Activated CD8-positive, alpha-beta memory T cell treated with anti-CD3 and anti-CD28 coated beads for 1 hour (primary cell): ENCODE measurements at places on chromosomes 5 and 9.

DNA sequence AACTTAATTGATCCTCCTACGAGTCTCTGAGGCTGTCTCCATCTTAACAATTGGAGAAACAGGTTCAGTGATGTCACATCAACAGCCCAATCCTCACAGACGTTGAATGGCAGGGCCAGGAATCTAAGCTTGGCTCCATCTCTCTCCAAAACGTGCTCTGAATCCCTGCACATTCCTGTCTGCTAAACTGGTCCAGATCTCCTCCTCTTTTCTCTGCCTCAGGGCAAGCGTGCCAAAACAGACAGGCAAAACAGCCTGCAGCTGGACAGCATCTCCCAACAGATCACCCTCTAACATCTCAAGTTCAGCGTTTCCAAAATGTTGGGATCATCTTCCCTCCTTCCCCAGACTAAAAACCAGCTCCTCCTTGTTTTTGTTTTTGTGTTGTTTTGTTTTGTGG, 6.6 kb downstream of the FBP1 start:
- DNase-seq = no peak

- no peak for DNase-seq
Measured at GRCh38 chr9:27590651-27591050, 17.4 kb upstream of the C9orf72 start.

GRCh38 chr9:102479191-102479590, 515.9 kb upstream of the CYLC2 start:
- no peak for DNase-seq

GRCh38 chr9:14157191-14157590, 156.8 kb downstream of the NFIB start:
- no peak for DNase-seq

DNA sequence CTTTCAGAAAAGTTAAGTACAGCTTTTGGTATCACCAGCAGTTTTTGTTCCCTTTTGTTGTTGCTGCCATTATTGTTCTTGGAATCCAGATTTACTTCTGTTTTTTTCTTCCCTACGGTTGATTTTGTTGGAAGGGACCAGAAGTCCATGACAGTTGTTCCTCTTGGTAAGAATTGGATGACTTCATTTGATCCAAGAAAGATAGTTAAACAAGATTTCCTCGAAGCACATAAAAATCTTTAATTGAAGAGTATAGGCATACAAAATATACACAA, 65.4 kb downstream of the CDC42SE2 start:
- DNase-seq = no peak

DNA sequence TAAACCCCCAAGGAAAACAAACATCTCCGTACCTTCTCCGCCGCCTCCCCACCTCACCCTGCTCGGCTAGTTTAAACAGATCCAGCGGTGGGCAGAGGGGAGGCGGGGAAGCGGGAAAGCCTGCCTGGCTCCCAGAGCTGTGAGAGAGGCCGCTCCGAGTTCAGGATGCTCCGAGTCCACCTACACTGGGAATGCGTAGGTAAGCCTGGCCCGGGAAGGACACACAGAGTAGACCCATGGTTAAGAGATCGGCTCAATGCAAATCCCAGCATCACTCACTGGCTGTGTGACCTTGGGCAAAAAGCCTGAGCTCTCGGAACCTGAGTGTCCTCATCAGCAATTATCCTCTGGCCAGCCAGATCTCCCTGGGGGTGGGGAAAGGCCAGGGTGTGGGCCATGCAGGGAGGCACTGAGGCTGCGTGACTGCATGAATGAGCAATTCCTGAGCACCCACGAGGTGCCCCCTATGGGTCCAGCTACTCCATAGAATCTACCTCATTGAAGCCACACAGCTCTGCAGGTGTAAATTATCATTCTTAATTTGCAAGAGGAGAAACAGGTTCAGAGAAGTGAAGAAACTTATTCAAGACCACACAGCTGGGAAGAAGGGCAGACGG, 30.5 kb upstream of the LMX1B start:
- DNase-seq = no peak

DNA sequence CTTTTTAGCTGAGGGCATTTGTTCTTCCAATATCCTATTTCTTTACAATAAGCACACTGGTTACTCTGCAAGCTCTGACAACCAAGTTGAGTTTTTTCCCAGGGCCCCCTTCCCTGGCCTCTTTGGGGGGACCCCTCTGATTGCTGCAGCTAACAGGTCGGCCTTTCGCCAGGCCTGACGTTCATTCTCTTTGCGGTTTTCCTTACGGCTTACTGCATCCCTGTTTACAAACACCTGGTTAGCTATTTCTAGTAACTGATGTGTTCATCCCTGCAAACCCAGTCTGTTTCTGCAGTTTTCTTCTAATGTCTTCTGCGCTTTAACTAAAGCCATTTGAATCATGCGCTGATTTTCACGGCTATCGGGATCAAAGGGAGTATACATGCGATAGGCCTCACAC, 37.5 kb upstream of the PPP1R26 start:
- DNase-seq = no peak

DNA sequence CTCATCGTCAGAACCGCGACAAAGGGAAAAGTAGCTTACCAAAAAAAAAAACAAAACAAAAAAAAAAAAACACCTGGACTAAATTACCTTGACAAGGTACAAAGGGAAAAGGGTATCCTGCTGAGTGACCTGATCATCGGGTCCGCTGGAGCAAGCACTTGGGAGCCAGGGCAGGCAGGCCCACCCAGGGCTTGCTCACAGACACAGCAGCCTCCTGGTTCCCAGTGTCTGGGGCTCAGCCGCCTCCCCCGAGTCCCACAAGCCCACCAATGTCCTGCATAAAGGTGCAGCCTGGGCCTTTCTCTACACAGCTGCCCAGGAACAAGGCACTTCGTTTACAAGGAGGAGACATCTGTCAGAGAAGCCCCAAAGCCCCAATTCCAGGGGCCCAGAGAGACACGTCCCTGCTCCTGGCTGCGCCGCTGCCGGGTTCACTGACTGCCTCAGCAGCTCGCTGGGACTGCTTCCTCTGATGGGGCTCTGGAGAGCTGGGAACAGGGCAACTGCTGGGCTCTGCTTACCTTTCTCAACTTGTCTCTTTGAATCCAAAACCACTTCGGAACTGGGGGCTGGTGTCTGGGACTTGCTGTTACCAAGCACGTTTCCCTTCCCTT, 63.4 kb downstream of the GOLM1 start:
- no peak for DNase-seq

- no peak for DNase-seq
Measured at GRCh38 chr5:122110987-122111386, 18.4 kb upstream of the ZNF474 start.
